NCI-H510A treated with DMSO at 0.1 percent for 48 hours (cell line): ENCODE measurements at places on chromosomes 12 and 14.

DNA sequence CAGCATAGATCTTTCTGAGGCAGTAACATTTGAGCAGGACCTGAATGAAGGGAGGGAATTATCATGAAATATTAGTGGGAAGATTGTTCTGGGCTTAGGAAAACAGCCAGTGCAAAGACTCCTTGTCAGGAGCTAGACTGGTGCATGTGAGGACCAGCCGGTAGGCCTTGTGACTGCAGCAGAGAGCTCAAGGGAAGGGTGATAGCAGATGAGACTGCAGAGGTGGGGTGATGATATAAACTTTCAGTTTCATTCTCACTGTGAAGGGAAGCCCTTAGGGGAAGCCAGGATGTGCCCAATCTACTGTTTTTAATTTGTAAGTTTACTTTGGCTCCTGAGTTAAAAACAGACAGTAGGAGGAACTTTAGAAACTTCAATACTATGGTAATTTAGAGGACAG, 12.4 kb downstream of the IL22 start:
- DNase-seq = no peak

GRCh38 chr12:96886998-96887677, 19.9 kb upstream of the NEDD1 start:
- DNase-seq = no peak

GRCh38 chr12:131455581-131456110, 255.2 kb upstream of the SFSWAP start:
- no peak for DNase-seq

- no peak for DNase-seq
These were observed 71.2 kb upstream of the PELI2 start for GRCh38 chr14:56046996-56047395.

- DNase-seq = no peak
These were observed 126.0 kb upstream of the FKBP4 start for GRCh38 chr12:2668816-2669215.

GRCh38 chr14:50452296-50452695, 55.6 kb upstream of the CDKL1 start:
- DNase-seq = no peak

DNA sequence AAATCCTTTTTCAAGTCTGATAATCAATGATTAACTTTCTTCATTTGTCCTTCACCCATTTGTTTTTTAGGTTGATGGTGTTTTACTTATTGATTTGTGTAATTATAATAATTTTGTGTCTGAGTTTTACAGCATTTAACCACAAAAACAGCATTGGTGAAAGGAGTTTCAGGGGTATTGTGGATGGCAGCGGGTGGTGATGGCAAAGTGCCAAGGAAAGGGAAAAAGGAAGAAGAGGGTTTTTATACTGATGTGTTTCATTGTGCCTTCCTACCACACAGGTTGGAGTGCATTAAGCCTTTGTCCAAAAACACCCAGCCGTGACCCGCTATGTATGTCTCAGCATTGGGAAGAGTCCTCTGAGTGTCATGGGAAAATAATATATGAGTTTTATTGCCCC, 150.3 kb downstream of the DAD1 start:
- DNase-seq = no peak

GRCh38 chr14:83217492-83217891, 1683.8 kb upstream of the SEL1L start:
- no peak for DNase-seq
